MG63 (cell line): ENCODE measurements at places on chromosomes 7 and 10.

GRCh38 chr10:110931769-110932381 is 12.5 kb downstream of the SHOC2 start:
- DNase-seq = no peak

GRCh38 chr7:45098983-45099839 is 10.4 kb upstream of the NACAD start:
- DNase-seq = no peak

GRCh38 chr7:132095111-132095765 is 481.0 kb downstream of the PLXNA4 start:
- DNase-seq = no peak

GRCh38 chr10:15857107-15857575 is 3.2 kb downstream of the MINDY3 start:
- no peak for DNase-seq

- no peak for DNase-seq
Measured at GRCh38 chr7:105894131-105894530, 17.7 kb upstream of the ATXN7L1 start.
